ENCODE measurements at places on chromosomes 16 and 17.

DNA sequence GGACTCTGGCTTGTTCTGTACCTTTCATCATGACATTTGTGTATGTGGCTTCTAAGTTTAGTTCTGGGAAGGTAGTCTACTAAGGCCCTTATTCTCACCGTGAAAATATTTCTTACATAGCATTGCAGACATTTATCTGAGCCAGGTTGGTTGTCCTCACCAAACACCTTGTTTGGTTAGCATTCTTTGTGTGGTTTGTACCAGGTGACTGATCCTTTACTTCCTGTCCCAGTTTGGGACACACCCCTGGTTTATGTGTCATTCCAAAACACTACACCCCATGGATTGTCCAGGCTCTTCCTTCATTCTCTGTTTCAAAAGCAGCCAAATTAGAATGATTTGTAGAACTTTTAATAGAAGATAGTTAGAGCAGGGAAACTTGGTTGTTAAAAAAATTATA is 23.2 kb upstream of the DUSP14 start:
- no peak for DNase-seq

DNA sequence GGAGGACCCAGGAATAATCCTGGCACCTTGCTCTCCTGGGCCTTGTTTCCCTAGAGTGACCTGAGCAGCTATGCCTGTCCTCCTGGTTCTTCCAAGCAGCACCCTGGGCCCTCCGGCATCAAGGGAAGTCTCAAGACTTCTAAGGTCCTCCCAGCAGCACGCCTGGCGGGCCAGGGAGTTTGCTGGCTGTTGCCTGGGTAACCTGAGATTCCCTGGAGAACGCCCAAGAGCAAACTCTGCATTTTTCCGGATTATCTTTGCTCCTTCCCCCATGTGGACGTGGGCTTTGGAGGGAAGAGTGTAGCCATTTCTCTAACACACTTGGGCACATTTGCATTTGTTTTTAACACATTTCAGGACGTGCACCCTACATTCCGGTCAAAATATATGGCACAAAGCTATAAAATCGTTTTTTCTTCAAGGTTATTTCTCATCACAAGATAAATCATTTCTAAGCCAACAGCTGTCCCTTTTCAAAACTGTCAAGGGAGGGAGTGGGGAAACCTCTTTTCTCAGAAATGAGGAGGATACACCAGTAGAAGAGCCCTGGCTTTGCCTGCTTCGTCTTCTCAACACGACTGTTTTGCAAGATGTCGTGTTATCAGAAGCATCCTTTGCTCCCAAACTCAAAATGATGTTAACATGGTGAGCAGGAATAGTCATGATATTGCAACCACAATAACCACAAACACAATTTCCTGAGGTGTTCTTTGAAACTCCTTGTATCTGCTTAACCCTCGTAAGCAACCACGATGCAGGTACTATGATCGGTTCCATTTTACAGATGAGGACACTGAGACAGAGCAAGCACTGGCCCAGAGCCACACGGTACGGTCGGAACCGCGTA is 116.5 kb downstream of the ADCY9 start:
- DNase-seq = peak; percentile 84

DNA sequence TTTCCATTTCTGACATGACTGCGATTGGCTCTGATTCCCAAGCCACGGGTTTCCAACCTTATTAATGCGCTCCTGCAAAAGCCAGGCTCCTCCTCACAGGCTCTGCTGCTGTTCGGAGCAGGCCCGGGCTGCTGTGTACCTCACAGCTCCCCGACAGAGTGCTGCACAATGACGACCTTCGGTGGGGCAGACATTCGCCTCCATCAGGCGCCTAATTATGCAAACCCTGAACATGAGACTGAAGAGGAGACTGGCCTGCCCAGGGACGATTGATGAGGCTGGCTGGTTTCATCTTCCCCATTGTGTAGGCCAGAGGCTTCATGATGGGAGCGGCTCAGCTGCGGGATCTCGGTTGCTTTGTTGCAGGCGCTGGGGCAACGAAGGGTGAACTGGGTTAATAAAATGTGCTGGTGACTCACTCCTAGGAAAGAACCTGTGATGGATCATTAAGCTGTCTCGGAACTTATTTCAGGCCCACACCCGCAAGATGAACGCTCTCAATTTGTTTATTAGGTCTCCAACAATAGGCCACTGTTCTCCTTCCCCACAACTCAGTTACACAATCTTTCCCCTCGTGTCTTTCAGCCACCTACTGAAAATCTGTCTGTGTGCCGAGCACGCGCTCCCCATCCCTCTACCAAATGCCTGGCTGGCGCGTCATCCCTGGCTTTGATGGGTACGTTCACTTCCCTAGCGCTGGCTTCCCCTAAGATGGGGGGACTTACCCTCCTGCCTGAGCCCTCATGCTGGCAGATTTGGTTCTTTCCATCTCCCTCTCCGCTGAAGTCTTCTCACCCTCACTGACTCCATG is 27.2 kb upstream of the TOB1 start:
- peak; percentile 18 for DNase-seq

- no peak for DNase-seq
Observed at GRCh38 chr16:25023556-25023955, 8.4 kb upstream of the ARHGAP17 start.

GRCh38 chr17:3917391-3917931 is 1.2 kb upstream of the P2RX1 start:
- DNase-seq = no peak

- no peak for DNase-seq
Observed at GRCh38 chr17:12918142-12918541, 99.7 kb downstream of the ELAC2 start.

Measured in AG08395 (cell line).